ENCODE measurements at places on chromosomes 5 and 9.

- no peak for DNase-seq
Observed at GRCh38 chr9:129757045-129757444, 4.2 kb upstream of the PTGES start.

DNA sequence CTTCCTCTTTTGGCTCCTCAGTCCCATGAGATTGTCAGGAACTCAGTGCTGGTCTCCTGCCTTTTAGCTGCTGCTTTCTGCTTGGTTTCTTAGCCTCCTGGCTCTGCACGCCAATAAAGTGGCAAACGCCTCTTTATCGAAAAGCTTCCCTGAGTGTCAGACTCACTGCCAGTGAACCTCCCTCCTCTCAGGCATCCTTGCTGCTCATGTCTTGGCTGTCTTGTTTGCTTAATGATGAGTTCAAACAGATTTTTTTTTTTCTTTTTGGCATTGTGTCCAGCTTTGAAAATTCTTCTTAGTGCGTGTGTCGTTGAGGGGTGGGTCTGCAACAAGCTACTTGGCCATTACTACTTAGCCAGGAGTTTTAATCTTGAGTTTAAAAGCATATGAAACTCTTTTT is 14.9 kb downstream of the RASGRF2 start:
- DNase-seq, result no peak

DNA sequence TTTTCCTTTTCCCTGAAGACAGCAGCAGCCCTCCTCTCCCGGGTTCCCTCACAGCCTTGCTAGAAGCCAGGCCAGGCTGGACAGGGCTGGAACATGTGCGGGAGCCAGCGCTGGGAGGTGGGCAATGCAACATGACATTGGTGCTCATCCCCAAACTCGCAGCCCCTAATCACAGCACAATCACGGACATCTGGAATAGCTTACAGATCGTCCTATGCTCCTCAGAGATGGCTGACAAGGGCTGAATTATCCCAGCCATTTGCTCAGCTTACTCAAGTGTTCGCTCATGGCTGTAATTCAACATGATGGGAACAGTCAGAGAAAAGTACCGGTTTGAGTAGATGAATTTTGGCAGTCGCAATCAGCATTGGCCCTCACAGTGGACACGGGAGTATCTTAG is 49.8 kb downstream of the FSTL4 start:
- no peak for DNase-seq

DNA sequence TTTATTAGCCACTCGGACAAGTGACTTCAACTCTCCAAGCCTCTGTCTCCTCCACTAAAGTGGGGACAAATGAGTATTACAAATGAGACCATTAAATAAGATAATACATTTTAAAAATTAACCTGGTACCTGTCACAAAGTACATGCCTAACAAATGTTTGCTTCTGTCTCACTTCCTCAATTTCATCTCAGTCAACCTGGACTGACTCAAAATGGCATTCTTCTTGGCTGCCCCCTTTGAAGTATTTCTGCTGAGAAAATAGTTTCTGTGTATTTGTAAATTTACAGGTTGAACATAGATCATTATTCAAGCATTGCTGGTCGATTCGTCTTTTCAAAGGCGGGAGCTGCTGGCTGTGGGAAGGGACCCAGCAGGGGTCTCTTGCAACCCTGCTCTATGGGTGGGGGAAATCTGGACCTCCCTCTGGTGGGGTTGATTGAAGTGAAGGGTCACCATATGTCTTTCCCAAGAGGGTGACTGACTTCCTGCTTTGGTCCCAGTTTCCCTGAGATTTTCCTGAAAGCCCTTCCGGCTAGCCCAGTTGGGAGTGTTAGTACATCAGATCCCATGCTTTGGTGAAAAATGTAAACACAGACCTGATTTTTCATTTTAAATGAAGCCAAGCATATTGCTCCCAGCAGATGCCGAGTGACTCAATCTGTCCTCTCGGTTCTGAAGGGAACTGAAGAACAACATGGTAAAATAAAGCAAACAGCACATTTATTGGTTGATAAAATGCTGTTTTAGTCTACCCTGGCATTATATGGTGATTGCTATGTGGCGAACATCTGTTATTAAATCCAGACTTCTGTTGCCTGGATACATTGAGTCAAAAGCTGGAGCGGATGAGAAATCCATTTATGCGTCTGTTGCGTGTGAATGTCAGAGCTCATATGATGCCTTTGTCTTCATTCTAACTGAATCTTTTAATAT is 73.0 kb downstream of the KCNIP1 start:
- no peak for DNase-seq

DNA sequence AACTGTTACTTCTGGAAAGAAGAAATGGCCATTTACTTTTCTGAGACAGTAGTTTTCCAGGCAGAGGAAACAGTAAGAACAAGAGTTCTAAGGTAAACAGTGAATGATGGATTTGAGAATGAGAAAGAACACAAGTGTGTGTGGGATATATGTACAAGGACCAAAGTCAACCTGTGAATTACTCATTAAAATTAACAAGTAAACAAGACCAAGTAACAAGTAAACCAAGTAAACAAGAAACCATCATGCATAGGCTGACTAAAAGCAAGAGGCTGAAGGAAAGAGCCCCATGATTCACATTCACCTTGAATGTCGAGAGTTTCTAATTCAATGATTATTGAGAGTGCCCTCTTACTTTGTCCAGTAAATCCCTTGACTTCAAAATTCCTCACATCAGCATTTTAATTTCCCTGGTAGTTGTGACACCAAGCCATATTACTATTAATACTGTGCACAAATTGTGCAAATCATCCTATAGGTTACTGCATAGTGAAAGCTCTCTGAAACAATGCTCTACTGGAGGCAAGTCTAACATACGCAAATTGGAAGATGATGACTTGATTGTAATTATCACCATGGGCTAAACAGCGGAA is 9.8 kb upstream of the MARCOL start:
- DNase-seq, result no peak

GRCh38 chr5:140673187-140673976 is at the start of gene DND1:
Gene DND1 (minus strand): TSS chr5:140673576. CDS start chr5:140673542, 34 bp downstream.
- no peak for DNase-seq

- no peak for DNase-seq
Observed at GRCh38 chr5:16702964-16703363, 86.2 kb upstream of the RETREG1 start.

DNA sequence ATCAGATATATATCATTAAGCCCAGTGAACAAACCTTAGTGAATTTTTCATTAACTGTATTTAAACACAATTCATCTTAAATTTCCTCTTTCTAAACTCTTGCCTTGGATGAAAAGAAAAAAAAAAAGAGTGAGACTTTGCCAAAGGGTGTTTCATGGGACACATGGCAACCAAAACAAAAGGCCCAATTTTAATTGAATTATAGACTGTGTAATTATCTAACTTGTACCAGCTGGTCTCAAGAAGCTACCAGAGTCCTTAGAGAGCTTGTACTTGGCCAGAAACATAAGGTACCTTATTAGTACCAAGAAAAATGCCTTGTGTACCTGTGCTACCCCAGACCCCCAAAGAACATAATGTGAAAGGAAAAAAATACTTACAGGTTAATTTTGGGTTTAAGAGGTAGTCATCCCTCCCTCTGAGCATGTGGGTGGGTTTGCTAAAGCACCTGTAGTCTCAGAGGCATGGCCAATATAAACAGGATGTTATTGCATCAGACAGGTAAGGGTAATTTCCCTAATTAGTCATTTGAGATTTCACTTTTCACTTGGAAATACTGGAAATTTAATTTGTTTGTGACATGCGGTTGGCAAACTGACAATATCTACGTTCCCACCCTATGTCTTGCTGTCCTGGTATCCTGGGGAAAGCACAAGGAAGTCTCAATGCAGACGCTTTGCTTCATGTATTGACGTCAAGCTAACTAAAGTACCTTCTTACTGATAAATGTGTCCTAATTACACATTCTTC is 90.1 kb downstream of the SNCAIP start:
- DNase-seq, result peak; percentile 3

- DNase-seq, result no peak
Observed at GRCh38 chr9:89207026-89207425, 28.4 kb upstream of the SHC3 start.

DNA sequence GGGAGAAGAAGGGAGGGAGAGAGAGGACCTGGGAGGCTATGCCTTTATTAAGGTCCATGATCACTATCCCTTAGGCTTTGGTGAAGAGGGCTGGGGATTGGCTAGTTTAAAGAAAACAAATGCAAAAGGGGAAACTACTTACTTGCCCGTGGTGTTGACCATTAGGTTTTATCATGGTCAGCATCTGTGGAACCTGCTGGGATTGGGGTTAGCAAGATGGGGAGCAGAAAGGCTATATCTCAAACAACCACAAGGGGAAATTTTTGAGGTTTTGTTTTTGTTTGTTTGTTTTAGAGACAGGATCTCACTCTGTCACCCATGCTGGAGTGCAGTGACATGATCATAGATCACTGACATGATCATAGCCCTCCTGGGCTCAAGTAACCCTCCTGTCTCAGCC is 9.0 kb upstream of the RAD23B start:
- no peak for DNase-seq

GRCh38 chr9:1014225-1014624 is 35.9 kb upstream of the DMRT2 start:
- no peak for DNase-seq

- no peak for DNase-seq
Observed at GRCh38 chr5:1264211-1264610, 30.7 kb downstream of the TERT start.

DNA sequence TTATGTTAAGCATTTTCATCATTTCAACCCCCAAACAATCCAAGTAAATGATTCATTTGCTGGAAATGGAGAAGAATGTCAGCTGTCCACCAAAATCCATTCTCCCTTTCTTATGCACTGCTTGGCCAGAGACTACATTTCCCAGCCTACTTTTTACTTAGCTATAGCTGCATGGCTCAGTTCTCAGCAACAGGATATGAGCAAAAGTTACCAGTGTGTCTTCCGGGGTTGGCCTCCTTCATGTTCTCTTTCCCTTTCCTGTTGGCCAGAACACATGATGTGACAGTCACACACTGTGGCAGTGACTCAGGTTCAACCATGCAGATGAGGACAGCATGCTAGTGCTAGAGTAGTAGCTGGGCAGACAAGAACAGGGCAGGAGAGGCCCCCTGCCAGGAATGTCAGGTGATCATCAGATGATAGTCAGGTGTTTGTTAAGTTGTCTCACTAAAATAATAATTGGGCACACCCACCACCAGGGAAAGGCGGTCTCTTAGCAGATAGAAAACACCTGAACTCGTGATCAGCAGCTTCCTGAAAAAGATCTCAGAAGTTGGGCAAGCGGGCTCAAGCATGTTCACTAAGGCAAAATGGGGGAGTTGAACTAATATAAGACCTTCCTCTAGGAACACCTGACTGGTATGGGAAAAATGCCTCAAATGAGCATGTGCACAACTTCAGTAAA is 12.2 kb downstream of the GPR150 start:
- DNase-seq, result peak; percentile 44

GRCh38 chr5:14588758-14589543 is 7.4 kb downstream of the OTULINL start:
- DNase-seq, result no peak

- DNase-seq, result no peak
Observed at GRCh38 chr5:29894668-29895067, 1298.8 kb upstream of the CDH6 start.

GRCh38 chr9:36485647-36486328 is 85.7 kb upstream of the RNF38 start:
- no peak for DNase-seq

- DNase-seq, result no peak
Observed at GRCh38 chr5:176526462-176526861, 10.7 kb downstream of the RNF44 start.

GRCh38 chr9:76166526-76166925 is 227.7 kb downstream of the RFK start:
- no peak for DNase-seq

DNA sequence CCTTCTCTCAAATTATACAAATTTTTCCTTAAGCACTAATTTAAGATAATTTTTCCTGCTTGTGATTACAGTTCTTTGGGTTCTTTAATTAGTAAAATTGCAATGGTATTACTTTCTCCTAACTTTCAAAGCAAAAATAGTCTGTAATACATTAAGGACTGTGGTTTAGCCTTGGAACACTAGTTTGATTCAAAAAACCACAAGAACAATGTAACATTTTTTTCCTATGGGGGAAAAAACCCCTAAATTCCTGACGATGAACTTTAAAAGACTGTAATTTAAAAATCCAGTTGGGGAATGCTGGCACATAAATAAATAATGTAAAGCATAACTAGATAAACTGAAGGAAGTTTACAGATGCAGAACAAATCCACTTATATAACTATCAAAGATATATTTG is 65.3 kb downstream of the CDC14B start:
- DNase-seq, result no peak

DNA sequence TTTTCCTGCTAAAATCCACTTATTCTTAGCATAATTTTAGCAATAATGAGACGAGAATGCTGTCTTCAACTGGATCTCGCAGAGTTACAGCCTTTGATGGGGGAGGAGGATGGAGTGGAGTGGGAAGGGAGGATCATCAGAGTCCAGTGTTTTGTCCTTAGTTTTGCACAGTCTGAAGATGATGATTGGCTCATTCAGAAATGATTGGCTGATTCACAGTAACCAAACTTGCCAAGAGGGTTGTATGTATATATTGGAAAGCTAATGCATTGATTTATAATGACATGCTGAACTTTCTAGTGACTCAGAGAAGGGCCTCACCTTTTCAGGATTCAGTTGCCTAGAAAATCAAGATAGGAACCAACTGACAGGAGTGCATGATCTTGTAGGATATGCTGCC is 448.0 kb downstream of the CCDC171 start:
- DNase-seq, result no peak

DNA sequence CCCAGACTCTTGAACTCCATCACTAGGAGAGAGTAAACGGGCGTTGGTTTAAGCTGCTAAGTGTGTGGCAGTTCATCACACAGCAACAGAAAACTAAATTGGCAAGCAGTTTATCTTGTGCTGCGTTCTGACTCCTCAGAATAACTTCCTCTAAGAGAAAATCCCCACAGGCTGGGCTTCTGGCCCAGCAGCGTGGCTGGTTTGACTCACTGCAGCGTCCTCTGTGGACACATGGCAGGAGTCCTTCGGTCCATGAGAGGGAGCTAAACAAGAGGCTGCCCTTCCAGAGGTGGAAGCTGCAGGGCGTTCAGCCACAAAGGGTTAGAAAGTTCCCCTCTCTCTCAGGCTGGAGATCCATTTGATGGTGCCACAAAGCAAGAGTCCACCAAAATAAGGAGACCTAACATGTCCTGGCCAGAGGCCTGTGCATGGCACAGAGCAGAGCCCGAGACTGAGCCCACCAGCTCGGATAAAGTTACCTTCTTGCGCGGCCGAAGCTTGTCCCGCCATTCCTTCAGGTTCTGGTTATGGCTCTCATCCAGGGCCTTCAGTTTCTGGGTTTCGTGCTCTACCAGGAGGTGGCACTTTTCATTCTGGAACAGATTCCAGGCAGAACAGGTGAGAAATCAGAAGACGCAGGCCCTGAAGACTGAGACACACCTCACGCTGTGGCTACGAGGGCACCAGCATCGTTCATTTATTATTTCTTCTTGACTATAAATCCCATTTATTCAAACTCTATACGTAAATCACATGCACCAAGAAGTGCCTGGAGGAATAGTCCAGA is 46.2 kb upstream of the FBXW11 start:
- no peak for DNase-seq

DNA sequence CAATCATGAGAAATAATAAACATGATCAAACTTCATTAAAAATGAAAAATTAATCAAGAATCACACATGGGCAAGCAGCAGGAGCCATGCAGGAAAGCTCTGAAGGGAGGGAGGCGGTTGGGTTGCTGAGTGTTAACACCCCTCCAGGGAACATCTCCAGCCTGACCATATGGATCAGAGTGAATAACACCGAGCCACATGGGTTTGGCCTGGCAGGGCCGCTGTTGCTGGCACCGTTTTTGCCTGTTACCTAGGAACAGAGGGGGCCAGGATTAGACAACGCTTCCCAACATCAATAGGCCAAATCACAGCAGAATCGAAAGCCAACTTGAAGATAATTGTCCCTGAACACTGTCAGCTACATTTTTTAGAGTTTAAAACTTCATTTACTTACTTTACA is 160.2 kb downstream of the DENND1A start:
- no peak for DNase-seq

Data from foreskin keratinocyte (primary cell).